ENCODE measurements at places on chromosomes 13 and 19.
A peak's percentile ranks its signal among the peaks of the same experiment; 100 is the strongest.

DNA sequence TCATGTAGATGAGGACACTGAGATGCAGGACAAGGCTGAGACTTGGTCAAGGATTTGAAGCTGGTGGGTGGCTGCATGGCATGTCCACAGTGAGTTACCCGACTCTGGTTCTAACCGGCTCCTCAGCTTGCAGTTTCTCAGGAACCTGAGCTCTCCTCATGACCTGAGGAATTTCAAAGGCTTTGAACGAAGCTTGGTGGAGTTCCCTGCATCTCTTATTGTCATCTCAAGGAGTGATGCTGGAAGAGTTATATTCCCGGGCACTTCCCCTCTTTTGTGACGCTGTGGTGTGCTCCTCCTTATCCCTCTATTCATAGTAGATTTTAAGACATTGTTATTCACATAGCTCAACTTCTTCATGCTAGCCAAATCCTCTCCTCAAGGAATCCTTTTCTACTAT is 500.1 kb upstream of the HTR2A start:
- DNase-seq = no peak

DNA sequence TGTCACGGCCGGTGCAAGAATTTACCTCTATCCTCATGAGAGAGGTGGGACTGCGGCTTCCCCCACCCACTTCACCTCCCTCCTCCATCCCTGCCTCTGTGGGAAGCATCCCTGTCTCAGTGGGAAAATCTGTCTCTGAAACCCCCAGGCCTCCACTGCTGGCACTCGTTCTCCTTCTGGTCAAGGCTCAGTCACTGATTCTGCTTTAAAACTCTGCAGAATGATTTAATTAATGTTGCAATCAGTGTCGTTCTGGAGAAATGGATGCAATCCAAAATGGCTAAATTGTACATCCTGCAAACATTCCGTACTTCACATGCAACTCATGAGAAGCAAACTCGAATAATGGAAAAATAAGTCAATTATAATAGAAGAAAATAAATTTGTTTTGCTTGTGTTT is 5.6 kb downstream of the RASL11A start:
- DNase-seq = no peak

GRCh38 chr19:10104130-10104513 is 1.6 kb upstream of the ANGPTL6 start:
- no peak for DNase-seq

DNA sequence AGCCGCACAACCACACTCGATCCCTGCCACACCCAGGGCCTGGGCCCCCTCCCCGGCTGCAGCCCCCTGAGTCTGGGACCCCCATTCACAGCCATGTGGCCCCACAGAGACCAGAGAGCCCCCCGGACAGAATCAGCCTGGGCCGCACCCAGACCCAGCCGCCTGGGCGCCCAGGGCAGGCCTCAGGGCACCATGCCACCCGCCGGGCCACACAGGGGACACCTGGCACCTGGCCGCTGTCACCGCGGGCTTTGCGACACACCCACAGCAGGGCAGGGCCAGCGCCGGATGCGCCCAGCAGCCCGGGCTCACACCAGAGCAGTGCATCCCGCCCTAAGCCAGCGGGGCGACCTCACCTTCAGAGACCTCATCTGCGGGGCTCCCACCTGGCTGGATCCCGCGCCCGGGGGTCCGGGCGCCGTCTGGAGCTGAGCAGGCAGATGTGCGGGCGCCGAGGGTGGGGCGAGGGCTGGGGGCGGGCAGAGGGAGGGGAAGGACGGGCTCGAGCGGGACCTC is 443 bp downstream of the TBXA2R start:
- no peak for DNase-seq

DNA sequence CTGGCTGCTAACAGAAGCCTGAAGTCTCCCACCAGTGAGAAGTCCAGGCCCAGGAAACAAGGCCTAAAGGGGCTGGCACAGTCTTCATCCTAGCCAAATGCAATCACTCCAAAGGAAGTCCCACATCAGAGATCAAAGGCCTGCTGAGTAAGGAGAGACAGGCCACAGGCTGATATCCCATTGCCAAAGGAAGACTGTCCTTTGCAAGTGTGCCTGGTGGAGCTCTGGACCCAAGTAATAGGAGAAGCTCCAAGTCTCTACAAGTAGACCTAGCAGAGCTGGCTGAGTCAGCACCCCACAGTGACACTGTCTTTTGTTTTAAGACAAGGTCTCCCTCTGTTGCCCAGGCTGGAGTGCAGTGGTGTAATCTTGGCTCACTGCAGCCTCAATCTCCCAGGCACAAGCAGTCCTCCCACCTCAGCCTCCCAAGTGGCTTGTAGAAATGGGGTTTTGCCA is 4.5 kb downstream of the DBP start:
- no peak for DNase-seq

- DNase-seq = no peak
These were observed 40.7 kb upstream of the PNMA8B start for GRCh38 chr19:46536391-46536790.

- no peak for DNase-seq
These were observed 20.6 kb upstream of the PCCA start for GRCh38 chr13:100068133-100068931.

- DNase-seq = no peak
These were observed 75.3 kb downstream of the ZNF536 start for GRCh38 chr19:30447553-30447870.

GRCh38 chr13:81597101-81597500 is 1256.2 kb upstream of the SPRY2 start:
- DNase-seq = no peak

GRCh38 chr13:21383090-21383489 is 76.0 kb downstream of the ZDHHC20 start:
- DNase-seq = no peak

DNA sequence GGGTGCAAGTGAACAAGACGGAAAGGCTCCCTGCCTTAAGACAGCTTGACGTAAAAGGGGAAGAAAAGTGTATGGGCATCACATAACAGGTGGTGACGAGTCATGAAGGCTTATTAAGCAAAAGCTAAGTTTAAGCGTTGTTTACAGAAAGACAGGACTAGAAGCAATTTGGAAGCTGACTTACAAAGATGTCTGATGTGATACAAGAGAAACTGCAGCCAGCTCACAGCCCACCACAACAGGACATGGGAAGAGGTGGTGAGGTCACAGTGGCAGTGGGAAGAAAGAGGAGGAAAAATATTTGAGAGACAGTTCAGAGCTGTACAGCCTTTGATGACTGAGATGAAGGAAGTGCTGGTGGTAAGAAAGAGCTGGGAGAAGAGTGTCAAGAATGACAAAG is 181.6 kb downstream of the KLF12 start:
- DNase-seq = no peak

GRCh38 chr13:85985797-85986196 is 186.6 kb upstream of the SLITRK6 start:
- DNase-seq = no peak

DNA sequence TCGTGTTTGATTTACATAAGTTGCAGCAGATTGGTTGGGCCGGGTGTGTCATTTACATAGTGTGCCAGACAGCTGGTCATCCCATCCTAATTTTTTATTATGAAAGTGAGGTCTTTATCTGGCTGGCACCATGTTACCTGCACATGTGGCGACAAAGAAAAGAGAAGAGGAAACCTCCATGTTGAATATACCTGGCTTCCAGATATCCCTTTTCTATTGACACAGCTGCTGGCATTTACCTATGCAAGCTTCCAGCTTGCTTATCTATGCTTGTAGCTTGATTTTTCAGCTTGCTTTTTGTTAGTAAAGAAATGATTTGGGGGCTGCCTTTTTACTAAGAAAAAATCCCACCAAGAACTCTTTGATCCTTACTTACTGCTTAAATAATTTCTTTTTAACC is 681.3 kb upstream of the SLITRK1 start:
- DNase-seq = no peak

DNA sequence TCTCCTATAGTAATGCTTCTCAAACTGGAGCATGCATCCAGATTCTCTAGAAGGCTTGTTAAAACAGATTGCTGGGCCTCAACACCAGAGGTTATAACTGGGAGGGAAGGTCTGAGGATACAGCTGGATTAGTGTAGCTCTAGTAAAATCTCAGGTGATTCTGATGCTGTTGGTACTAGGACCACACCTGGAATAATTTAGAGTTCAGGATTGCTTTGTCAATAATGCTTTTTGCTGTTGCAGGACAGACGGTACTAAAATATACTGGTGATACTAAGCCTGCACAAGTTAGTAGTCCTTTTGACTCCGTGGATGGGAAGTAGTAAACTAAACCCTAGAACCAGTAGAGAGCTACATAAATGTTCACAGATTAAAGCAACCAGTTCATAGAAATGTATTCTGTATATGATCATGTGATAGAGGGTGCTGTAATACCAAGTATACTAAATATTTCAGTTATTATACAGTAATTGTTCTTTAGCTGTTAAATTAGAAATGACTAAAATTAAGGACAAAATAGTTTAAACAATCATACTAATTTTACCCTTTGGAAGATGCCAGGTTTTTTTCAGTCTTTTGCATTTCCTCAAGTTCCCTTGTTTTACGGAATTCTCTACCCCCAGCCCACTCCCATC is 258.2 kb upstream of the STARD13 start:
- DNase-seq = no peak

DNA sequence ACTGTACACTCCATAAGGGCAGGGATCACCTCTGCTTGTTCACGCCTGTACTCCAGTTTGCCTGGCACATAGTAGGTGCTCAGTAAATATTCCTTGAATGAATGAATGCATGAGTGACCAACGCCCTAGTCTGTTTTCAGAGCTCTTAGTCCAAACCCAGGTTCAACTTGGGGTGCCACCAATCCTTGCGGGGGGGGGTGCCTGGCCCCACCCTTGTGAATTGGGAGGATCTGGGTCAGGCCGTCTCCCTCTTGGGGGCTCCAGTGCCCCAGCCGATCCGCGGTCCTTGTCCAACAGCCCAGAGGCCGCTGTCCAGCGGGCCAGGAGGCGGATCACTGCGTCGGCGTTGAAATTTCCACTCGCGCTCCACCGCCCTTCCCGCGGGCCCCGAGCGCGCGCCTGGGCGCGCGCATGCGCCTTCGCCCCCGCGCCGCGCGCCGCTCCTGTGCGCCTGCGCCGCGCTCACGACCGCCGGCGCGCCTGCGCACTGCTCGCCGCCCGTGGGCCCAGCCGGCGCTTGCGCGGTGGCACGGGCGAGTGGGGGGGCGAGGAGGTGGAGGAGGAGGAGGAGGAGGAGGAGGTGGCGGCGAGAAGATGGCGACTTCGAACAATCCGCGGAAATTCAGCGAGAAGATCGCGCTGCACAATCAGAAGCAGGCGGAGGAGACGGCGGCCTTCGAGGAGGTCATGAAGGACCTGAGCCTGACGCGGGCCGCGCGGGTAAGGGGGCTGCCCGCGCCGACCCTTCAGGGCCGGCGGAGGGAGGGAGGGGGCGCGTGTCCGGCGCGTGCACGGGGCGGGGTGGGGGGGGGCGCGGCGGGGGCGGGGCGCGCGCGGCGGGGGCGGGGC is at the start of gene CRTC1:
Gene CRTC1 (plus strand): TSS at position 572 of the 849 bp plus-strand sequence. CDS start 23 bp downstream, at position 595.
- DNase-seq = peak; percentile 94

DNA sequence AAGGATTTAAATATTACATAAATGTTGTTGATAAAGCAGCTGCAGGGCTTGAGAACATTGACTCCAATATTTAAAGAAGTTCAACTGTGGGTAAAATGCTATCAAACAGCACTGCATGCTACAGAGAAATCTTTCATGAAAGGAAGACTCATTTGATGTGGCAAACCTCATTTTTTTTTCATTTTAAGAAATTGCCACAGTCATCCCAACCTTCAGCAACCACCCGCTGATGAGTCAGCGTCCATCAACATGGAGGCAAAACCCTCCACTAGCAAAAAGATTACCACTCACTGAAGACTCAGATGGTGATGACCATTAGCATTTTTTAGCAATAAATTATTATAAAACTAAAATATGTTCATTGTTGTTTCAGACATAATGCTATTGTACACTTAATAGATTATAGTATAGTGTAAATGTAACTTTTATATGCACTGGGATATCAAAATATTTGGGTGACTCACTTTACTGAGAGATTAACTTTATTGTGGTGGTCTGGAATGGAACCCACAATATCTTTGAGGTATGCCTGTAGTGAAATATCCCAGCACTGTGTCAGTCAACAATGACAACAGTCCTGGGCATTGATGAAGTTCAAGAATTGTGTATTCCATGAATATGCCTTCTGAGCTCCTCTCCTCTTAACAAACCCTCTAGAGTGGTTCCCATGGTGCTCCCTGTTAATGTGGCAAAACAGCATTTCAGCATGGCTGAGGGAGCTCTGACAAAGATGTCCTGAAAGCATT is 52.4 kb upstream of the SOX21 start:
- no peak for DNase-seq

DNA sequence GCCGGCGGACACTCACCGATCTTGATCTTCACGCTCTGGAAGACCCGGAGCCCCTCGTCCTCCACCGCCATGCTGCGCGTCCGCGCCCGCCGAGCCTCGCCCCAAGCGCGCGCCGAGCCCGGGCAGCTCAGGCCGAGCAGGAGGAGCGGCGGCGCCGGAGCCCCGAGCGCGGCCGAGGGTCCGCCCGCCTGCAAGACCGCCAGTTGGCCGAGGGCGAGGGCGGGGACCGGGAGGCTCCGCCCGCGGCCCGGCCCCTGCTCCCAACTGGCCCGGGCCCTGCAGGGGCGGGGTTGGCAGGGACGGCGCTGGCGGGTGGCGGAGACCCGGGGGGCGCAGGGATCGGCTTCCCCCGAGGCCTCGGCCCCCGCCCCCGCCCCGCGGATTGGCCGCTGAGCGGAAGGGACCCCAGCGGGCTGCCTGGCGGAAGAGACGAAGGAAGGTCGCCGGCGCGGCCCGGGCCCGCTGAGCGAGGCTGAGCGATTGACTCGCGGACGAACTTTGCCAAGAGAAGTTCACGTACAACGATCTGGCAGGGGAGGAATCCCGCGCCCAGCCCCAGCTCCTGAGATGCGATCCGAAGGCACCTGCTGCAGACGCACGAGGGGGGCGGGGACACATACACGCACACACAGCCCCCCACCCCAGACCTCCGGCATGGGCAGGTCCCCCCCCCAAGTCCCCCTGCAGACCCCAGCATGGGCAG is at the start of gene RASA3:
Gene RASA3 (minus strand): TSS at position 205 of the 703 bp plus-strand sequence. CDS start 134 bp downstream, at position 71.
- no peak for DNase-seq
